ENCODE measurements at places on chromosomes 3 and 15. TPM values are rescaled to one million over a fixed set of nuclear protein-coding genes. Genes with fewer than 3 reads are reported as not detected.

Gene MUC20
- 0.22 TPM for total RNA-seq

Gene SLC35G2
- 14.2 TPM for total RNA-seq

Gene GP9
- not detected for total RNA-seq

Gene CYP8B1
- not detected for total RNA-seq

Gene LRRK1
- total RNA-seq: 10.6 TPM

Gene MLF1
- 11.2 TPM for total RNA-seq

Gene AMOTL2
- 100 TPM for total RNA-seq

Gene SIDT1
- total RNA-seq: not detected

Gene SLC24A5
- not detected for total RNA-seq

Gene TLR9
- under 0.01 TPM for total RNA-seq

Gene ADAMTSL3
- total RNA-seq: 0.22 TPM

Gene SLC15A2
- 0.11 TPM for total RNA-seq

Gene COL8A1
- total RNA-seq: 62.4 TPM

Gene MORC1
- total RNA-seq: not detected

Gene ITIH1
- not detected for total RNA-seq

Gene RBPMS2
- under 0.01 TPM for total RNA-seq

Gene TUBGCP4
- 16.7 TPM for total RNA-seq

Gene KLHL25
- total RNA-seq: 5.0 TPM

Gene BTBD1
- total RNA-seq: 119 TPM

Gene CHSY1
- total RNA-seq: 32.1 TPM

Gene PGBD4
- total RNA-seq: 2.6 TPM

Gene CLDN1
- 0.55 TPM for total RNA-seq

Gene CLDN11
- total RNA-seq: 264 TPM

Gene GOLGA6B
- total RNA-seq: not detected

Gene HGD
- total RNA-seq: not detected

Gene ARF4
- total RNA-seq: 156 TPM

Gene MAP1A
- 90.5 TPM for total RNA-seq

Gene BUB1B
- total RNA-seq: 16.2 TPM

Gene ATP13A4
- total RNA-seq: 0.50 TPM

Gene KAT2B
- 7.1 TPM for total RNA-seq

Gene SLC22A13
- 0.22 TPM for total RNA-seq

Gene ROPN1
- total RNA-seq: not detected

Data from uterine smooth muscle cell (primary cell).